MV-4-11 (cell line): ENCODE measurements at places on chromosomes 7 and 10.
A peak's percentile ranks its signal among the peaks of the same experiment; 100 is the strongest.

DNA sequence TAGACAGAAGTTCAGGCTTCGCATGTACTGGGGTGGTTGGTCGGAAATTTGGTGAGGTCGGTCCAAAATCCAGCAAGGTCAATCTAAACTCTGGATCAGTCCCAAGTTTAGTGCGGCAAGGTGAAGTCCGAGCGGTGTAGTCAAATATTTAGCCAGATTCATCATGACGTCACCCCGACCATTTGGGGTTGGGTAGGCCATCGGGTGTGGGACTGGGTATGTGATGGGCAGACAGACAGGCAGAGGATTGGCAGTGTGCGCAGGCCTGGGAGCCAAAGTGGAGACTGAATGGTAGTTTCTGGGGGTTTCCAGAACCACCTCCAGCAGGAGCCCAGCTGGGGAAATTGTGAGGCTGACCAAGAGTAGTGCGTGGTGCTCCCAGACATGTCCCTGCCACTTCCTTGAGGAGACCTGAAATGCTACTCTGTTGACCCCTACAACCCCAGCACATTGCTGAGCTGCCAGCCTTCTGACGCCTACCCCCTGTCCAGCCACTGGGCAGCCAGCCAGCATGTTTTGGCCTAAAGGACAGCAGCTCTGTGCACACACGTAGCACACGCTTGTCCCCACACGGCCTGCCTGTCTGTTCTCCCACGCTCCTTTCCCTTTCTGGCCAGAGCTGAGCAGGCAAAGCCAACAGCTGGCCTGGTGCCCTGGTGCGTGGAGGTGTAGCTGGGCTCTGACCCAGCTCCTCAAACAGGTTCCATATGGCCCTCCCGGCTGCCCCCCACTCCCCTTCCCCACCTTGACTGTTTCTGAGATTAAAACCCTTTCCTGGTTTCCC is 55.9 kb downstream of the FAM241B start:
- DNase-seq = no peak

DNA sequence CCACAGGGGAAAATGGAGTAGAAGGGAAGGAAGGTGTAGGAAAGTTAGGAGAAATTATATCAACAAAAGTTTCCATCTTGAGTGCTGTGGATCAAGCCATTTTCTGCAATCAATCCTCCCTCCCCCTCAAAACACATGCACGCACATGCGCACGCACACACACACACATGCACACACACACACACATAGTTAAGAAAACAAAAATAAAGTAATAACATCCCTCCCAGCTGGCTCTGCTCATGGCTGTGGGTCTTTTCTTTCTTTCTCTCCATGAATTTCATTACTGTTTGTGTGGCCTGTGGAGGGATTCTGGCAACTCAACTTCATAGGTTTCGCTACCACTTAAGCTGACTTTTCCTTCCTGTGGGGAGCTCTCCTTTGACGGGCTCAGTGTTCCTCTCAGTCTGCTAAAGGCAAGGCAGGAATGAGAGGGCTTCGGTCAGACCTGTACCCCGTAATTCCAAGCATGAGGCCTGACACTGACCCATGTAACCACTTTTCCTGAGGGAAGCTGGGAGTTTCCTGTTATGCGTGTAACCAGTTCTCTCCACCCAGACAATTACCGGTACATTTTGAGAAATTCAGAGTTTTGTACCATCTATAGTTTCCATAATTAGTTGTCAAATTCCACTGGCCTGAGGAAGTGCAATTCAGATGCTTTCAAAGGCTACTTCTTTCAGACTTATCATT is 79.8 kb downstream of the ZNF92 start:
- DNase-seq = no peak

DNA sequence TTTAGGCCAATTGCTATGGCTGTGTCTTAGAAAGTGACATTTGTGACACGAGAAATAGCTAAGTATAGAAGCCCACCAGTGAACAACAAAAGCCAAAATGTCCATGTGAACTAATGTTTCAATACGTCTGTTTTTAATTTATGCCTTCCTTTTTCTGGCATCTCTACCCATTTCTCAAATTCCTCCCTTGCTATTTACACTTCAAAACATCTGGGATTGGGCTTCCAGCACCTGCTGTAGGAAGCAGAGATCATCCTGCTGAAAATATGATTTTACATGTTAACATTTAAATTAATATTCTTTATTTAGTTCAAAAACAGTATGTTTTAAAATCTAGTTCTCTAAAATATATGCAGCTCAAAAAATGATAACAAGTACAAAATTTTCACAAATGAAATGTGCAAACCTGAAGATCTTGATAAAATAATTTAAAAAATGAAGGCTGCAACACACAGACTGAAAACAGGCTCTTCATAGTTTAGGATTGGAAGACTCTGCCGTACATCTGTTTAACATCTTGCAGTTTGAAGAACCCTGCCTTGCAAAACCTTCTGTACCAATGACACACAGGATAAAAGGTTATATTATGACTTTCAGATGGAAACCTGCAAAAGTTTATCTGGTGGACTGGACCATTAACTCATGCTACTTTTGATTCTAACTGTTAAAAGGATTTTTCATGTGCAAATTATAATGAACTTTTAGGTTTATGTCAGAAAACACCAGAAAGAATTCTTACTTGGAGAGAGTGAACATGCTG is 408.4 kb downstream of the SUGCT start:
- no peak for DNase-seq

DNA sequence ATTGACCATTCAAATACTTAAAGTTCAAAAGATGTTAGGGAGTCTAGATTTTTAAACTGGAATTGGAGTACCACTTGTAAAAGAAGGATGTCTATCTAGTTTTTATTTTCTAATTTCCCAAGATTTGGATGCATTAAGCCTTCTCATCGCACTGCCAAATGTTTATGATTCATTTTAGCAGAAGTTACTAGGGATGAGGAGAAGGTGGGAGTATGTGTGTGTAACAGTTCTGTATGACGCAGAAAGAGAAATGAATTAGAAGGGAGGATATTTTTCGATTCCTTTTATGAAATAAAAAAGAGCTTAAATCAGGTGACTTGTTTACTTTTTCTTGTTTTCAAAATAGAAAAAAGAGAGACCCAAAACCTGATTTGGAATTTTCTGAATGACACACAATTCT is 6.8 kb upstream of the SLK start:
- DNase-seq = no peak

DNA sequence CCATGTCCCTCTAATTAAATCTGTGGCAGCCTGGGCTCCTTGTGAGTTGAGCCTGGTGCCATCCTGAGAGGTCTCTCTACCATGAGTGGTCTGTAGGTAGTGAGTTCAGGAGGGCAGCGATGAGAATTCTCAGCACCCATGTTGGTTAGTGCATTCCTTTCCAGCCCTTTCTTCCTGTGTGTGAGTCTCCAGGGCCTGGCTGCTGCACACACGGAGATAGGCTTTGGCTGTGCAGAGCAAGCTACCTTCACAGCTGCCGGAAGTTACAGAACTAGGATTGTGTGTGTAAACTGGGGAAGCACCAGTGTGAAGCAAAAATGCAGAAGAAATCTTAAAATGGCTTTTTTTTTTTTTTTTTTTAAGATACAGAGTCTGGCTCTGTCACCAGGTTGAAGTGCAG is 358.6 kb downstream of the PAXIP1 start:
- no peak for DNase-seq

DNA sequence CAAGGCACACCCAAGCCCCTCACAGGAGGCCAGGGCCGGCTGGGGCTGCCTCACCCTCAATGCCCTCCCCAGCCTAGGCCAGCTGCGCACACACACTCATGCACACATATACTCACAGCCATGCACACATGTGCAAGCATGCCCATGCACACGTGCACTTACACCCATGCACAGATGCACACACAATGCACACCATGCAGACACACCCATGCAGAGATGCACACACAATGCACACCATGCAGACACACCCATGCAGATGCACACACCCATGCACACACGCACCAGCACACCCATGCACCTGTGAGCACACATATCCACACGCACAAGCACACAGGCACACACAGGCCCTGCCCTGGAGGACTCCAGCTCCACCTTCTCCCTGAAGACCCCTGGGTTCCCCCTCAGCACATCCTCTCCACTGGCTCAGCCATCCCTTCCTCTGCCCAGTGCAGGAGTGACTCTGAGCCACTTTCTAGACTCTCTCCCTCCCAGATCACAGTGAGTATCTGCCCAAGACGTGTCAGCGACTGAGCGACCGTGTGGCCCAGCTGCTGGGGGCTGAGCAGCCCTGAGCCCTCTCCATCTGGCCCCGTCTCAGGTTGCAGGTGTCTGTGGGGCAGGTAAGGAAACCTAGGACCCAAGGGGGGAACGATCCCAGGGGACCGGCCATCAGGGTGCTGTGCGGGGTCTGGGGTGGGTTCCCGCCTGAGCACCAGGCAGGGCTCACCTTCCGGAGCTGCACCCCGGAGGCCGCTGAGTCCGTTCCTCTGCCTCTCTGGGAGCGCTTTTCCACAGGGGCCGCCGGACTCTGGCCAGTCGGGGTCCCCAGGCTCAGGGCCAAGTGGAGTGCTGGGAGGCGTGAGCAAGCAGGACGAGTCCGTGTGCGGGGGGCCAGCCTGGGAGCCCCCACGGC is 25.8 kb downstream of the AP5Z1 start:
- DNase-seq = no peak

DNA sequence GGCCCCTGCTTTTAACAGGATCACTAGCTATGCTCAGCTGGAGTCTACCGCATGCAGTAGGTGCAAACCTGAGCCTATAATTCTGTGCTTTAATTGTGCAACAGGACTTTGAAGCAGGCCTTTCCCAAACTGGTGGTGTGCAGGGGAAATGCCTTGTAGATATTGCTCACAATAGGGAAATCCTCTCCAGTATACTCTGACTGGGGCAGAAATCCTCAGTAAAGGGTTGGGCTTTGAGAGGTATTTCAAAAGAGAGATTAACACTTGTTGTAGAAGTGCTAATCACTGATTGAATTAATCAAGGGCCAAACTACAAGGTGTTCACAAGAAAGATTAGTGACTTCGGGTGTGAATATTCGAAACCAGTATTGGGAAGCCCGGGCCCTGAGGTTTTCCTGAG is 58.5 kb upstream of the EXOC6 start:
- DNase-seq = no peak

GRCh38 chr10:80168162-80168511 is 35.6 kb downstream of the PLAC9 start:
- no peak for DNase-seq

- no peak for DNase-seq
These were observed 119.4 kb downstream of the GNAT3 start for GRCh38 chr7:80392229-80393169.

GRCh38 chr10:69359148-69359547 is 57.6 kb downstream of the TACR2 start:
- peak; percentile 84 for DNase-seq

GRCh38 chr10:122054048-122055025 is 65.4 kb downstream of the TACC2 start:
- DNase-seq = no peak

- peak; percentile 40 for DNase-seq
These were observed 26.5 kb upstream of the TMEM248 start for GRCh38 chr7:66894463-66895080.

- no peak for DNase-seq
These were observed 73.8 kb downstream of the OSBPL3 start for GRCh38 chr7:24905996-24906770.

- no peak for DNase-seq
These were observed 75.0 kb upstream of the AFAP1L2 start for GRCh38 chr10:114479307-114479706.

DNA sequence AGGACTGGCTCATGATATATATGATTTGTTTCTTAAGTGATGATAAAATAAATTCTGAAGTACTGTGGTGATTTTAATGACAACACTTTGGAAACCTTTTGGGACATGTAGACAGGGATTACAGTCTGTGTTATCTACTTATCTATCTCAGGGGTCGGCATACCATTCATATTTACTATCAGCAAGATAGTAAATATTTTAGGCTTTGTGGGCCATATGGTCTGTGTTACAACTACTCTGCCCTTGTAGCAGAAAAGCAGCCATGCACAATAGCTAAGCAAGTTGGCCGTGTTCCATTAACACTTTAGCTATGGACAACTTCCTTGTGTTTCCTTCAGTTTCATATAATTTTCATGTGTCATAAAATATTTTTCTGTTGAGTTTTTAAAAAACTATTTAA is 97.8 kb upstream of the PRPS1L1 start:
- DNase-seq = no peak

DNA sequence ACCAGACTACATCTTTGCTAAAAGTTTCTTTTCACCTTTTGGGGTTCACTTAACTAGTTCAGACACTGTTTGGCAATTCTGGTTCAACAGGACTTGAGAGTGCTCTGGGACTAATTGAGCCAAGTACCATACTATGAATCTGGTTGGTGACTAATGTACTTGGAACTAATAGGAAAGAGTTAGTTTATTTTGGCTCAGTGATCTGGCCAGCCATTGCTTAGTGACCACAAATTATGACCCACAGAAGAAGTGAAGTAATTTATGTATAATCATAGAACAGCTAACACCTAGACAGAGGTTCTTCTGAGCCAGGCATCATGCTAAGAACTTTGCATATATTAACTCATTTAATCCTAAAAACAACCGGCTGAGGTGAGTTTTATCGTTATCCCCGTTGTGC is 126.5 kb upstream of the JCAD start:
- no peak for DNase-seq
